NCI-H460 (cell line): ENCODE measurements at places on chromosomes 13 and 19.

DNA sequence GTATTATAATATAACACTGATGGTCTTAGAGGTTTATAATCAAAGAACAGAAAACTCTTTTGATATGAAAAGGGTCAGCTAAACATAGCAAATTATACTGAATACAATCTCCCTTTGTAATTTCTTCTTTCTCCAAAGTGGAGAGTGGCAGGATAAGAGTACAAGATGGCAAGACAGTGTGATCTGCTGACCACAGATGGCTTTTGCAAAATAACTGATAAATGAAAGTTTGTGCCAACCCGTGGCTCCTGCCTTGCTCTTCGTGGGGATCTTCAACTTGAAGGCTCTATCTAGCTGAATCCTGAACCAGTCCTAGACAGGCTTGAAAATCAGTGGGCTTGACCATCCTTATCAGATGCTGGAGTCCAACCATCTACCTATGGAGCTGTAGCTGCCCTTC, 185.7 kb downstream of the VWA8 start:
- DNase-seq = no peak

DNA sequence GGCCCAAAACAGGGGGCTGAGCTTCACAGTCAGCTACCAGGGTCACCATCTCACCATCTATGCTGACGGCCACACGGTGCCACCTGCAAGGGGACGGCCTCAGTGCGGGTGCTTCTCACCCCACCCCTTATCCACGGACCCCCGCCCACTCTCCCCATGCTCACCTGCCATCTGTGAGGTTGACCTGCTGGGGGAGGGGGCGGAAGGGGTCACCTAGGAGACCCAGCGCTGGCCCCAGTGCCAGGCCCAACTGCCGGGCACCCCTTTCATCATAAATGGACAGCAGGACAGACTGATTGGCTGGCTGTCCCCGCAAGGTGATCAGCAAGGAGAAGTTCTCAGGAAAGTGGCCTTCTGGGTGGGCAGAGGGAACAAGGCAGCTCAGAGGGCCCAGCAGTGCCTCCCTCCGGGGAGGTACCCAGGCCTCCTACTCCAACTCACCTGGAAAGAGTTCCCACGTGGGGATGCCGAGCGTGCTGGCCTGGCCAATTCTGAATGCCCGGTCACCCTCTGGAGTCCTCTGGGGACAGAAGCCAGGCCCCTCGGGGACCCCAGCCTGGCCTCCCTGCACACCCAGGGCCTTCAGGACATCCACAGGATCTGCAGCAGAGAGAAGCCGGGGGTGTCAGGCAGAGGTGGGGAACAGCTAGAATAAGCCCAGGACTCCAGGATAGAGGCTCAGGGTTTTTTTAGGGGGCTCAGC, 4.5 kb downstream of the COL5A3 start:
- DNase-seq = no peak

GRCh38 chr13:41056194-41056593, 5.1 kb upstream of the WBP4 start:
- DNase-seq = no peak

DNA sequence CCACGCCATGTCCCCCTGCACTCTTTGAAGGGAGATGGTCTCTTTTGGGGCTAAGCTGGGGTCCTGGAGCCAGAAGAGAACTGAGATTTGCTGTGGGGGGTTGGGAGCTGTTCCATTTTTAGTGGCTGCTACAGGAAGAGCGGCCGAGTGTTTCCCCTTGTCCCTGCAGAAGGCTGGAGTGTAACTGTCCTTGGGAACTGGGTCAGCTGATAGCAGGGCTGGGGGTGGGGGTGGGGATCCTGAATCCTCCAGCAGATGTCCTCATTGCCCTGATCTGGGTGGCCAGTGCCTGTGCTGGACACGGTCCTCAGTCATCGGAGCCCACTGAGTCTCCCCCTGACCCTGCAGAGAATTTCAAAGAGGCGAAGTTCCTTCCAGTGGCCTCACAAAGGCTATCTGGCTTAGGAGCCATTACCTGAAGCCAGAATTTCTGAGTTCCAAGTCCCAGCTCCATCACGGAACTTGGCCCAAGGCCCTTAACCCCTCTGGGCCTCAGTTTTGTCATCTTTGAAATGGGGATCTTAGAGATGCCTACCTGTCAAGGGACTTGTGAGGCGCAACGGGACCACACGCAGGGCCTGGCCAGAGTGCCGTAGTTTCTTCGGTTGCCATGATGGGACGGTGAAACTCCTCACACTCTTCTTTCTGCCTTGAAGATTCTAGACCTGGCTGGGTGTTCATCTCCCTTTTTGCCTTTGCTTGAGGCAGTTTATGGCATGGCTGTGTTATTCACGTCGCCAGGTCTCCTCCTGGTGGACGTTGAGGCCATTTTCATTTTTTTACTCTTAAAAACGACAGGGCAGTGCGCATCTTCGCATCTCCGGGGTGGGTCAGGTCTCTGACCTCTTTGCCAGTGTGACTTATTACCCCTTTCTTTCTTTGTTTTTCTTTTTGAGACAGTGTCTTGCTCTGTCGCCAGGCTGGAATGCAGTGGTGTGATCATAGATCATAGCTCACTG, 51.9 kb downstream of the DNM2 start:
- no peak for DNase-seq
